Posterior vena cava (tissue), 2 donors: ENCODE measurements at places on chromosomes 1 and 21. TPM values are rescaled to one million over a fixed set of nuclear protein-coding genes. Genes with fewer than 3 reads are reported as not detected.

Gene IL19
- total RNA-seq, result not detected

Gene TFF2
- total RNA-seq, result not detected

Gene OPTC
- not detected for total RNA-seq

Gene PDC
- not detected for total RNA-seq

Gene DYNLT4
- not detected for total RNA-seq

Gene SHISA4
- total RNA-seq, result 33.7 TPM

Gene CR1L
- total RNA-seq, result not detected

Gene ZNF648
- not detected for total RNA-seq

Gene TDRD10
- total RNA-seq, result 3.4 TPM

Gene SEMA4A
- 5.8 TPM for total RNA-seq

Gene PGLYRP3
- total RNA-seq, result not detected

Gene CD2
- total RNA-seq, result 1.1 TPM

Gene TSNAX
- total RNA-seq, result 42.7 TPM

Gene PAPPA2
- total RNA-seq, result 0.97 TPM

Gene ABCB10
- total RNA-seq, result 14.1 TPM

Gene PTGER3
- total RNA-seq, result 15.6 TPM

Gene OR2L13
- total RNA-seq, result not detected

Gene C1orf116
- total RNA-seq, result not detected

Gene PIGR
- total RNA-seq, result 0.79 TPM
